Stimulated activated CD8-positive, alpha-beta memory T cell treated with anti-CD3 and anti-CD28 coated beads, Interleukin-2, amount 100 ng/mL, for 48 hours (primary cell): ENCODE measurements at places on chromosomes 6 and 20.

- DNase-seq = no peak
These were observed 2.0 kb upstream of the SMOC2 start for GRCh38 chr6:168438783-168439520.

- no peak for DNase-seq
These were observed 787 bp upstream of the TNFRSF6B start for GRCh38 chr20:63695424-63696305.

- no peak for DNase-seq
These were observed 90.6 kb downstream of the TTLL2 start for GRCh38 chr6:167415441-167415961.

DNA sequence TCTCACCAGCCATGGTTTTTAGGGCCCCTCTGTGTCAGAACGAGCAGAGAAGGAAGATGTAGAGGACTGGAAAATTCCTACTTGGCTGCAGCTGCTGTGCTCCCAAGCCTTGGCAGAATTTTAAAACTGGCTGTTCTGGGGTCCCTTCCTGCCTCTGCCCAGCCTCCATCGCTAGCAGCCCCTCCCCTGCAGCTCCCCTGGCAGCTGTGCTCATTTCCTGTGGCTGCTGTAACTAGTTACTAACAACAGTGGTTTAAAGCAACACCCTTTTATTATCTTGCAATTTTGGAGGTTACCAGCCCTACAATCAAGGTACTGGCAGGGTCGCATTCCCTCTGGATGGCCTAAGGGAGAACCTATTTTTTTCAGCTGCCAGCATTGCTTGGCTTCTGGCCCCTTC lies 3.7 kb upstream of the CST11 start:
- DNase-seq = no peak

DNA sequence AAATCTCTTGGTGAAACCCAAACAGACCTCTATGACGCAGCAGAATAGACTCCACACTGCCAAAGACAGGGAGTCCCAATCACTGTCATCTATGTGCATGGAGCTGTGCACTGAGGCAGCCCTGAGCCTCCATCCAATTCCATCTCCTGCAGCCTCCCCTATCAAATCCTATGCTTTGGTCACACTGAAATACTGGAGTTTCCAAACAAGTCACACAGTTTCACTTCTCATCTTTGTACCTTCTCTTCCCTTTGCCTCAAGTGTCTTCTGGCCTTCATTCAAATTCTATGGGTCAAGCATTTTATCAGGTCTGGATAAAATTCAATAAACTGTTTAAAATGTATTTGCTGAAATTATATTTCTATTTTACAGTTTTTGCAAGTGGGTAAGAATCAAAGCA lies 38.5 kb downstream of the FBXL4 start:
- no peak for DNase-seq

DNA sequence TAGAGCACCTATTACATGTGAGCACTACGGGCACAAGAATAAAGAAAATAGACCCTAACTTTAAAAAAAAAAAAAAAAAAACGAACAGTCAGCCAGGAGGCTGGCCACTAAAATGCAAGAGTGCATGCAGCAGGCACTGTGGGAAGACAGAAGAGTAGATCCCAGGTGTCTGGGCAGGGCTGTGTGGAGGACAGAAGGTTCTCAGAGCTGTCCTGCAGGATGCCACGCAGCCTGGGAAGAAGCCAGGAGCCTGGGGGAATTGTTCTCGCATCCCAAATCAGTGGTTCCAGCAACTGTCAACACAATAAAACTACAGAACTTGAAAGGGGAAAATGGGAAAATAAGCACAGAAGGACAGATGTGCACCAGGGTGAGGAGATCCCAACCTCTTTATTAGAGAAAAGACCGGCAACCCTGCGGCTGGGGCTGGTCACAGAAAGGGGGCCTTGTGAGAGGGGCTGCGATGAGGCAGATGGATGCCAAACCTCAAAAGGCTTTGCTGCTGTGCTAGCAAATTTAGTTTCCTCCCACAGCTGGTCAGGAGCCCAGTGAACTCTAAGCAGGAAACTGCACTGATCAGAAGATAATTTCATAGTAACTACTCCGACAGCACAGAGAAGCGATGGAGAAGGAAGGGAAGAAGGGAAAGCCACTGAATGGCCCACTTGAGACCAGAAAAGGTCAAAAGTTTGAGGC lies 30.9 kb downstream of the MAP3K5 start:
- DNase-seq = no peak
